Activated CD4-positive, alpha-beta T cell treated with anti-CD3 and anti-CD28 coated beads, Interleukin-2, amount 10 ng/mL, durations not matched to agents 24 days and 14 days (primary cell): ENCODE measurements at places on chromosomes 7 and 10. TPM values are rescaled to one million over a fixed set of nuclear protein-coding genes. Genes with fewer than 3 reads are reported as not detected.

DNA sequence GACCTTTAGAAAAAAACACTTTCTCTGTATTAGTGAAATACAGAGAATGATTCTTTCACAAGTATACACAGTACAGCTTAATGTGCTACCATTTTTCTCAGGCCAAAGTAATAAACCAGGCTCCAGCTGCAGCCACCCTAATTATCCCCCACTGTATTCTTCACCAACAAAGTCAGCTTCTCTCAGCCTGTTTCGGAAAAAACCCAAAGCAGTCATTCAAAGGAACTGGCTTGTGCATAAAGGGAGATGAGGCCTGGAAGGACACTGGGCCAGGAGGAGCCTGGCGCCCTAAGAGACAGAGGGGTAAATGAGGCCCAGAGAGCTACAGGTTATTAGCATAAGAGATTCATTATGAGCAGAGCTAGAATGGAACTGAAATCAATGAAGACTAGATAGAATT is 9.2 kb downstream of the USP54 start:
- H3K36me3 ChIP-seq = no peaks in the 10 kb centered on the region
- H3K27me3 ChIP-seq = peaks cover 5% of the 10 kb centered on the region
- no peak overlapping the region for H3K4me3 ChIP-seq
- H3K4me1 ChIP-seq = no peaks in the 10 kb centered on the region

ZPBP gene
- total RNA-seq = not detected in 2 replicates

DNA sequence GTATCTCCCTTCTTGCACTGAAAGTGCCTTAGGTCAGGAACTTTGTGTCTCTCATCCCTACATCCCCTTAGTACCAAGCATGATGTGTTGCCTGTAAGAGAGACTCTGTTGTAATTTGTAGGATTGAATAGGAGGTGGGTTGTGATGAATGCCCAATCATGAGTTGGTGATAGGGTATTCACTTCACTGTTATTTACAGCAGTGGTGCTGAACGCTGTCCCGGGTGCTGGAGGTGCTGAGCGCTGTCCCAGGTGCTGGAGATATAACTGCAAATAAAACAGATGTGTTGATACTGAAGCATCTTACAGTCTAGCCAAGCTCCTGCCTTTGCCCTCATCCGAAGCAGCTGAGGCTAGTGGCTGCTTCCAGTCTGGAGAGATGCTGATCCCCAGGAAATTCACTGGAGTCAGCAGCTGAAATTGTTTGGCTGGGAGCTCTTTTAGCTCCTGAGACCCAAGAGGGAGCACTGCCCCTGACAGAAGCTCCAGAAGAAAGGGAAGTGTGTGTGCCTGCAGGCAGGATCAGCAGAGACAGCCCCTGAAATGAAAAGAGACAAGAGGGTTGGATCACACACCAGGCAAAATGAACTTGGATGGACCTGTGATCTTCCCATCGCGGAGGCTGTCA is 183.4 kb downstream of the SORCS3 start:
- H3K4me3 ChIP-seq = no peak overlapping the region
- DNase-seq = peak; percentile 74
- no peaks in the 10 kb centered on the region for H3K4me1 ChIP-seq
- H3K36me3 ChIP-seq = no peaks in the 10 kb centered on the region
- no peaks in the 10 kb centered on the region for H3K27me3 ChIP-seq
- H3K27ac ChIP-seq = no peak overlapping the region

AFAP1L2 gene
- total RNA-seq = 3.6 and 3.9 TPM in 2 replicates

DNA sequence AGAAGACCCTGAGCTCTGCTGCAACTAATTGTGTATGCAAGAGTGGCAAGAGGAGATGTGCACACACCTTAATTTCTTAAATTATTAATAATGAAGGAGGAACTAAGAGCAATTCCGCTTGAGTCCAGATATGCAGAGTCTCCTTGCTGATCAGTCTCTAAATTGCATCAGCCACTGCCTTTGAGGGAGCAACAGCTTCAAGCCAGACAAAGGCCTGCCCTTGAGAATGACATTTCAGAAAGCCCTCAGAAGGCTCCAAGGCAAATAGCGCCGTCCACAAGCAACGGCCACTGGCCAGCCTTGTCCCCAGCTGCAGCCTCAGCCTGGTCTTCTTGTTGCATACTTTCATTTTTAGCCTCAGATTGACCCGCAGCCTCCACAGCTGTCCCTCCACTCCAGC is 110.6 kb upstream of the RNF32 start:
- H3K27me3 ChIP-seq = peaks cover 2% of the 10 kb centered on the region
- H3K4me1 ChIP-seq = no peaks in the 10 kb centered on the region
- no peak overlapping the region for H3K27ac ChIP-seq
- DNase-seq = no peak
- H3K36me3 ChIP-seq = no peaks in the 10 kb centered on the region

- H3K4me1 ChIP-seq = peaks cover 2% of the 10 kb centered on the region
- peaks cover 6% of the 10 kb centered on the region for H3K27me3 ChIP-seq
- no peaks in the 10 kb centered on the region for H3K36me3 ChIP-seq
- DNase-seq = no peak
- no peak overlapping the region for H3K4me3 ChIP-seq
Measured at GRCh38 chr7:19663816-19664462, 44.9 kb downstream of the POLR1F start.

DNA sequence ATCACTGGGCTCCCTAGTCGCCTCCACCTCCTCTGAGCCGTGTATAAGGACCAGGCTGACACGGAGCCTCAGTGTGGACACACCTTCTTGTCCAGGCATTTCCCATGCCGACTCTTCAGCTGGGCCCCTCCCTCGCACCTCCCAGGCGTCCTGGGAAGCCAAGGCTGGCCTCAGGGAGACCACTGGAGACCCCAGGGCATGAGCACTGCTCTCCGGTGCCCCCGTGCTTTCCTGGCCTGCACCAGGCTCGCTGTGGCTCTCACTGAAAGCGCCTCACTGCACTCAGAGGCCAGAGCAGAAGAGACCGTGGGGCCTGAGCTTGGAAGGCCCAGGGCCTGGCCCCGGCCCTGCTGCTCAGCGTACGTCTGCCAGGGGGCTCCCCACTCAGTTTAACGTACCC is 31.4 kb downstream of the LRRC27 start:
- DNase-seq = no peak
- no peak overlapping the region for H3K27ac ChIP-seq
- H3K27me3 ChIP-seq = peaks cover 2% of the 10 kb centered on the region
- peaks cover 8% of the 10 kb centered on the region for H3K4me1 ChIP-seq

DNA sequence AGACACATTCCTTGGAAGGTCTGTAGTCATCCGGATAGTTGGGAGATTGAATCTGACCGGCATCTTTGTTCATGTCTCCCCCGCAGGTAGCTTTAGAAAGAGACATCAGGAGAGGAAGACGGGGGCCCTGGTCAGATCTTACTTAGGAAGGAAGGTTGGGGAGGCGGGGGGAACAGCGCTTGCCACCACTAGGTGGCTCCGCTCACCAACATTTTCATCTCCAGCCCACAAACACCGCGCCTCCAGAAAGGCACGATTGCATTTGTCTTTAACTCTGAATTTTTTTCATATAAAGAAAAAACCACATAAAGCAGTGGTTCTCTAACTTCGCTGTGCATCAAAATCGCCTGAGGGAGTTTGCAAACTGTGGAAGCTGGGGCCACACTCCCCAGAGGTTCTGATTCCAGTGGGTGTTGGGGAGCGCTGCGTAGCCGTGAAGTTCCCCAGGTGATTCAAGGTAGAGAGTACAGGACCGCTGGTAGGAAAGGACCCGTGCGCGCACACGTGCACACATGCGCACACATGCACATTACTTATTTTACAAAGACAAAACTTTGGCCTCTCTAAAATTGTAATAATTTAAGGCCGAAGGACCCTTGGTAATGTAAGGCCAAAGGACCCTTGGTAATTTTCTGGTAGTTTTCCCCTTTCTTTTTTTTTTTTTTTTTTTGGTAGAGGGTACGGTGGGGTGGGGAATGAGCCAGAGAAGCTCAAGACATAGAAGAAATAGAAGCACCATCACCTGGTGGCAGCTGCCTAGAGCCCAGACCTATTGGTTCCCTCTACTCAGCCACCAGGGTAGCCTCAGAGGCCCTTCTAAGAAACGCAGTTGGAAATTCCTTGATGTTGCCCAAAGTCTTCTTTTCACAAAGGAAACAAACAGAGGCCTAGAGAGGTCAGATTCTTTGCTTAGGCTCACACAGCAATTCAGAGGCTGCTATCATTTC is 37.4 kb upstream of the OPALIN start:
- no peaks in the 10 kb centered on the region for H3K36me3 ChIP-seq
- peaks cover 2% of the 10 kb centered on the region for H3K4me1 ChIP-seq
- no peak overlapping the region for H3K4me3 ChIP-seq

- H3K4me3 ChIP-seq = no peak overlapping the region
- no peaks in the 10 kb centered on the region for H3K4me1 ChIP-seq
- peaks cover 7% of the 10 kb centered on the region for H3K27me3 ChIP-seq
- no peaks in the 10 kb centered on the region for H3K36me3 ChIP-seq
- no peak for DNase-seq
- no peak overlapping the region for H3K27ac ChIP-seq
Measured at GRCh38 chr7:158576050-158576762, 11.4 kb downstream of the PTPRN2 start.

CLCN1 gene
- total RNA-seq = not detected in 2 replicates

- no peak for DNase-seq
- peaks cover 3% of the 10 kb centered on the region for H3K4me1 ChIP-seq
- no peaks in the 10 kb centered on the region for H3K27me3 ChIP-seq
- H3K27ac ChIP-seq = no peak overlapping the region
- no peak overlapping the region for H3K4me3 ChIP-seq
Measured at GRCh38 chr7:65746398-65746669, 126.5 kb upstream of the VKORC1L1 start.

- H3K4me3 ChIP-seq = peak overlapping the region; percentile 9
- DNase-seq = no peak
- H3K27ac ChIP-seq = peak overlapping the region; percentile 46
- H3K4me1 ChIP-seq = peaks cover 52% of the 10 kb centered on the region
- no peaks in the 10 kb centered on the region for H3K27me3 ChIP-seq
- H3K36me3 ChIP-seq = peaks cover 47% of the 10 kb centered on the region
Measured at GRCh38 chr10:131908151-131908550, 7.3 kb downstream of the PPP2R2D start.

- no peak for DNase-seq
- H3K27me3 ChIP-seq = peaks cover 2% of the 10 kb centered on the region
- H3K27ac ChIP-seq = no peak overlapping the region
- no peaks in the 10 kb centered on the region for H3K36me3 ChIP-seq
- no peak overlapping the region for H3K4me3 ChIP-seq
Measured at GRCh38 chr7:141244435-141244834, 170.6 kb downstream of the TMEM178B start.

CYP3A4 gene
- not detected in 2 replicates for total RNA-seq

GRCh38 chr10:125076891-125077541 is 83.3 kb downstream of the CTBP2 start:
- no peaks in the 10 kb centered on the region for H3K4me1 ChIP-seq
- H3K27me3 ChIP-seq = no peaks in the 10 kb centered on the region
- DNase-seq = no peak

GRCh38 chr7:50346545-50347497 is 42.3 kb downstream of the IKZF1 start:
- DNase-seq = peak; percentile 71
- peaks cover 73% of the 10 kb centered on the region for H3K36me3 ChIP-seq
- peak overlapping the region; percentile 95 for H3K27ac ChIP-seq
- H3K4me3 ChIP-seq = peak overlapping the region; percentile 76
- H3K27me3 ChIP-seq = no peaks in the 10 kb centered on the region
- peaks cover 94% of the 10 kb centered on the region for H3K4me1 ChIP-seq

DNA sequence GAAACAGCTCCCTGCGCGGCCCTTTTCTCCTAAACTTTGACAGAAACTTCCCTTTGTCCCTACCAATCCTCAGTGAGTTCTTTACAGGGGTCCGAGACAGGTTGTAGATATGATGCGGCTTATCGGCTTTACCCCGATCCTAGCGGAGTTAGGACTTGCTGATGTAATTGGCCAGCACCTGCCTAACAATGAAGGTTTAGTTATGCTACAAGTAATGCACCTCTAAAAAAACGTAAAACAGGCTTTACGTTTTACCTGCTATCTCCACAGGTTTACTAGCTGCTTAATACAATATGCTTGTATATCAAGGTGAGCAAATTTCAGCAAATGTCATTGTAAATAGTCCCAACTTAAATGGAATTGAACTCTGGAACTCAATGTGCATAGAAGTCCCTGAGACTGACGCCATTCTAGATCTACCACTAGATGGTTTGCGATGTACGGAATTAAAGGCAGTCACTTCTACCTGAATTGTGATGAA is 697 bp upstream of the SNX13 start:
- H3K27me3 ChIP-seq = peaks cover 21% of the 10 kb centered on the region
- DNase-seq = no peak
- H3K27ac ChIP-seq = peak overlapping the region; percentile 93

- peaks cover 2% of the 10 kb centered on the region for H3K27me3 ChIP-seq
- no peak for DNase-seq
Measured at GRCh38 chr10:21396889-21397288, 128.6 kb downstream of the SKIDA1 start.

MYL10 gene
- not detected in 2 replicates for total RNA-seq

- H3K27ac ChIP-seq = no peak overlapping the region
- no peaks in the 10 kb centered on the region for H3K27me3 ChIP-seq
Measured at GRCh38 chr10:133022776-133023100, 65.0 kb upstream of the ADGRA1 start.

GRCh38 chr7:1368184-1368681 is 91.0 kb downstream of the MICALL2 start:
- H3K27me3 ChIP-seq = peaks cover 22% of the 10 kb centered on the region
- peaks cover 2% of the 10 kb centered on the region for H3K4me1 ChIP-seq

GRCh38 chr10:12587451-12587888 is 238.1 kb downstream of the CAMK1D start:
- H3K36me3 ChIP-seq = peaks cover 2% of the 10 kb centered on the region
- peak overlapping the region; percentile 74 for H3K27ac ChIP-seq
- DNase-seq = no peak
- peaks cover 48% of the 10 kb centered on the region for H3K4me1 ChIP-seq
- peak overlapping the region; percentile 76 for H3K4me3 ChIP-seq
- H3K27me3 ChIP-seq = no peaks in the 10 kb centered on the region

DNA sequence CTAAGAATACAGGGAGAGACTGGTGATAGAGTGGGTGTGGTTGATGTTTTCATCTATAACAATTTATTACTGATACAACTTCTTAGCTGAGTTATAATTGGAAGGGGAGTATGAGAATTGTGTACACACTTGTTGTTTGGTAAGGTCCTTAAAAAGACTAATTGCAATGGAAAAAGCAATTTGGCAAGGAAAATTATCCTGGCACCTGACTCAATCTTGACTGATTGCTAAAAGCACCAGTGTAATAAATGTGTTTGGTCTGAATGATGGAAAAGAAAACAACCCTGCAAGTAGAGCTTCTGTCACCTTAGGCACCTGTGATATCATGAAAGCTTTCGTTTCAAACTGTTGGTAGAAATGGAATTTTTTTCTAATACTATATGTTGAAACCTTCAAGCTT is 6.7 kb upstream of the GSDME start:
- no peak overlapping the region for H3K4me3 ChIP-seq

CPED1 gene
- not detected in 2 replicates for total RNA-seq
